ENCODE measurements at places on chromosomes 2 and 18.

DNA sequence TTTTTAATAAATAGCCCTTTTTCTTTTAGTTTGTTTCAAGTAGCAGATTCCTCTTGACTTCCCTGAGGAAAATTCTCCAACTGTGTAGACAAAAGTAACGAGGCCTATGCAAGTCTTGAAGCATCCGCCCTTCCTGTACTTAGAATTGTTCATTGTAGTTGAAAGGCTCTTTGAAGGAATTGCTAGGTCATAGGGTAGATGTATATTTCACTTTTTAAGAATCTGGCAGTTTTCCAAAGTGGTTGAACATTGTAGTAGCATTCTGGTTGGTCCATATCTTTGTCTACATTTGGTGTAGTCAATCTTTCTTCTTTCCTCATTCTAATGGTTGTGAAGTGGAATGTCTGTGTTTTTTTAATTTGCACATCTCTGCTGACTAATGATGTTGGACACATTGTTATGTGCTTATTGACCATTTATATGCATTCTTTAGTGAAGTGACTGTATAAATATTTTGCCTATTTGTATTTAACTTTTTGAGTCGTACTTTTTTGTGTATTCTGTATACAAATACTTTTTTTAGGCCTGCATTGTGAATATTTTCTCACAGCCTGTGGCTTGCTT is 5.6 kb upstream of the SERPINB11 start:
- DNase-seq, result peak; percentile 33

DNA sequence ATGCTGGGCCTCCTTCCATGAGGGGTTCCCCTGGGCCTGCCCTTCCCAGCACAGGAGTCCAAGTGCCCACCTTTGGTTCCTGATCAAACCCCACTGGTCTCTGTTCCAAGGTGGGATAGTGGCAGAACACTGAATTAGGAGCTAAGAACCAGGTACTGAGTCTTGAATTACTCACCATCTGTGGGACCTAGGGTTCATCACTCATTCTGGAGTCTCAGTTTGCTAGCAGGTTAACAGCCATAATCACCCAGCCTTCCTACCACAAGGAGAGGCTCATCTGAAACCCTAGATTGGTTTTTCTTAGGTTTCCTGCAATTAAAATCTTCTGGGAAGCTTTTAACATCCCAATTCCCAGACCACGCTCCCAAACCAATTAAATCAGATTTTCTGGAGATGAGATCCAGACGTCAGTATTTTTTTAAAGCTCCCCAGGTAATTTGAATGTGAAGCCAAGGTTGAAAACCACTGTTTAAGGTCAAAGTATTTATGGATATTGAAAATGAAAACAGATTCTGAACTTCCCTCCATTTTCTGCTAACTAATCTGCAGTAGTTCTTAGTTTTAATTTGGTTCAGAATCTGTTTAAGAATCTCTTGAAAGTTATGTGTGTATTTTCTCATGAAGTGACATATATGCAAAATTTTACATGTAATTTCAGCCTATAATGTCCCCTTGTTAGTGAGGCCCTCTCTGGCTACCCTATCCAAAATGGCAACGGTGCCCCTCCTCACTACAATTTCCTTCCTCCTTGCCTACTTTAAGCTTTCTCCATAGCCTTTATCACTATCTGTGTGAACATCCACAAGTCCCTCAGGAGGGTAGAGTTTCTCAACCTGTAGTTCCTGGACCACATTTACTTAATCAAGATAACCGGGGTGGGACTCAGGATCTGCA is 166.5 kb upstream of the CXCR4 start:
- no peak for DNase-seq

GRCh38 chr2:134550566-134551164 is 168.1 kb downstream of the TMEM163 start:
- no peak for DNase-seq

GRCh38 chr18:12768625-12769024 is 65.8 kb downstream of the PSMG2 start:
- peak; percentile 46 for DNase-seq

DNA sequence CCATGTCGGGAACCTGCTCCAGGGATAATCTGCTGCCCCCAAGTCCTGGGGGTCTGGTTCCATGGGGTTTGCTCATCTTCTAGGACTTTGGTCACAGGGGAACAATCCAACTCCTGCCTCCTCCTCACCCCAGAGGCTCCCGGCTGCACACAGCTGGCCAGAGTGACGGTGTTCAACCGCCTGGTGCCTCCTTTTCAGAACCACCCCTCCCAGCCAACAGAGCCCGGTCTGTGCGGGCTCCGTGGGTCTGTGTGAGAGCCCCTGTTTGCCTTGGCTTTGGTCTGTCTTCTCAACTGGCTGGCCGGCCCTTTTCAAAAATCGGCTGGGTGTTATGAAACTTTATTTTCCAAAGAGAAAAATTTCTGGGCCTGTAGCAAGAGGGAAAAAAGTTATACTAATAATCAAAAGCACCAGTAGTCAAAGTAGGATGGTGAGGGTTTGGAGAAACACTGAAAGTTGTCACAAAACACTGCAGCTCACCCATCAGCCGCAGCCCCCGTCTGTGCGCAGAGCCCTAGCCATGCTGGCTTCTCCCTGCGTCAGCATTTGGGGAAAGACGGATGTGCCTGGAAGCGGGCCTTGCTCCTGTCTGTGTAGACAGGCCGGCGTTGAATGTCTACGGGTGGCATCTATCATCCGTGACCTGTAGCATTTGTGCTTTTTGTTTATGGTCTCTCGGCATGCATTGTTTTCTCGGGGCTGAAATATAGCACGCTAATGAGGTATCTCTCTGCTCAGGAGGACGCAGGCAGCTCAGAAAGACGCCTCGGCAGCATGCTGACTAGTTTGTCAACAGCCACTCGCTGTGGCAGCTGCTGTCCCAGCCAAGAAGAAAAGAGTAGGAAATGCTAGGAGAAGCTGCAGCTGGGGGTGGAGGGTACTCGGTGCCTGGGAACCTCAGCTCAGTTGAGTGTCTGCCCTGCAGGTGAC is 138.6 kb downstream of the GLI2 start:
- no peak for DNase-seq

- no peak for DNase-seq
Observed at GRCh38 chr2:48865704-48866103, 110.2 kb upstream of the LHCGR start.

DNA sequence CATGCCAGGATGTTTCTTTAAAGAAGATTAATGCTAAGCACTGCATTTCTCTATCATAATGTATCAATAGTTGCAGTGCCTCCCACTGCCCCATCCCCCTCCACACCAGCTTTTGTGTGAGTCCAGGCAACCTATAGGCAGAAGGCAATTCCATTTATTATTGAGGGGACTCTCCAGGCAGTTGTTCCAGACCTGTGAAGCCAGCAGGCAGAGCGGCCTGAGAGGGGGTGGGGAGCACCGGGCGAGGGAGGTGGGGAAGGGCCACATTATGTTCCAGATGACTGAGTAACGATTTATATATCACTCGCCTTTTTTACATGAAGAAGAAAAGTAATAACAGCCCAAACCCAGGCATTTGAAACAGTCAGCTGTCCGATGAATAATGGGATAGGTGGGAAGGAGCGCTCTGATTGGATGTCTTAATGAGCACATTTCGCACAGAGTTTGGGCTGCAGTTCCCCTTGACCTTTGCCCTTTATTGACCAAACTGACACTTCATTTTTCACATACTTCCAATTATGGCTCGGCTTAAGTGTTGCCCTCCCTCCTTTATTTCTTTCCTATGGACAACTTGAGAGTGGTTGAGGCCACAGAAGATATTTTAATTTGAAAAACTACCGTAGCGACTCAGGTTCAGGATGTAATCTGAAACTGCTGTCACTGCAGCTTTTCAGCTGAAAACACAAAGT is 34.4 kb downstream of the MEIS1 start:
- no peak for DNase-seq

- DNase-seq, result no peak
Observed at GRCh38 chr2:241506793-241507429, 1.5 kb downstream of the STK25 start.

DNA sequence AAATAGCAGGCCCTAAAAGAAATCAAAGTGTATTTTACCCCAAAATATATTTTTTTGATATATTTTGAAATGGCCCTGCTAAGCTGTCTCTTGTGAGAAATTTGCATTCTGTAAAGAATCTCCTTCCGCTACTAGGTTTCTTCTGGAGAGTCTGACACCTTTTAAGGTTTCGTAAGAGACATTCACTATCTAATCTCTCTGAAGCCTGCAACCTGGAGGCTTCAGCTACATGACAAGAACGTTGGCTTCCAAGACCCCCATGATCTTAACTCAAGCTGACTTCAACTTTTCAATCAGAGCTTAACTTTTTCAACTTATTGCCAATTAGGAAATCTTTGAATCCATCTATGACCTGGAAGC is 1894.9 kb upstream of the LRRTM1 start:
- no peak for DNase-seq

DNA sequence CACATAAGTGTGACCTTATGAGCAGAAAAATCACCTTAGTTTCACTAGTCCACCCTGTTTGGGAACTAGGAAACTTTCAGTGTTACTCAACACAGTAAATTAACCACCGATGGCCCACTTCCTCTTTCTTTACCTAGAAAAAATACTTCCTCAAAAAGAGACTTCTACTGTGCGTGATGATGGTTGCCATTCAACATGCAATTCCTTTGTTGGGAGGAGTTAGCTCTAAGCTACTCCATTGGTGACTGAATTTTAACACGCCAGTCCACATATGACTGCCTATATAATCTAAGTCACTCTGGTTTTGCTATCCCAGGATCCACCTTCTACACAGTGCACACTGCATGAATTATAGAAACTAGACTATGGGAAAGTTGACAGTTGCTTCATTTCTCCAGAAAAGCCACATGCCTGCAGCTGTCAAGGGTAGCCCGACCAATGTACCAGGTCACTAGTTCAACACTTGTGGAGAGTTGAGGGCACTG is 47.8 kb upstream of the REG3G start:
- no peak for DNase-seq

DNA sequence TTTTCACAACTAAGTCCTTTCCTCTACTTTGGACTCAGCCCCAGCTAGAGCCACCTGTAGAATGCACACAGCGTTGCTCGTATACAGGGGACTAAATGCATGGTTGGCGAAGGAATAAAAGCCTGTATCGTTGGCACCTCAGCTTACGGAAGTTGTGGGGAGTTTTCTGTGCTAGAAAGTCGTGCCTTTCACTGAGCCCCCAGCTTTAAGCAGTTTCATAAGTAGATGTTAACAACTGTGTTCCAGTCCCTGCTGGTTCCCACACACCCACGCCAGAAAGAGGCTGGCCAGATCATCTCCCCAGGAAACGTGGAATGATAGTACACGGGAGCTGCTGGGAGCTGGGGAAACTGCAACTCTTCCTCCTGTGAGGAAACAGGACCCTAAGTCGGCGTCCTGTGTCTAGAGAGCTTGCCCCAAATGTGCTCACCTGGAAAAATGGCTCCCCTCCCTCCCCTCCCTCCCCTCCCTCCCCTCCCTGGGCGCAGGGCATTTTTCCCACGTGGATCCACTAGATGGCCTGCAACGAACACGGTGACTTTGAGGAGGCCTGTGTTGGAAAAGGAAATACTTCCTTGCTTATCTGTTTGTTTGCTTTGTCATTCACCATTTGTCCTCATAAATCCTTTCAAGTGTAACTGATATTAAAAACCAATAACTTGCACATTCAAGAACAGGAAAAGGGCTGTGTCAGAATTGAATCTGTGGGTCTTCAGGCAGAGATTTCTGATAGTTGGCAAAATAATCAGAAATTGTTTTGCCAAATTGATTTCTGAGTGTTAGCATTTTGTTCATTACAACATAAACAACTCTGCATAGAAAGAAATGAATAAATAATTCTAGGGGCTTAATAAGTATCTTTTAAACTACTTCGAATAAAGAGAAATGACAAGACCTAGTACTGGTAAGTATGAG is 43.9 kb upstream of the RFX8 start:
- DNase-seq, result no peak

GRCh38 chr2:234399451-234400246 is 97.2 kb downstream of the ARL4C start:
- DNase-seq, result no peak

DNA sequence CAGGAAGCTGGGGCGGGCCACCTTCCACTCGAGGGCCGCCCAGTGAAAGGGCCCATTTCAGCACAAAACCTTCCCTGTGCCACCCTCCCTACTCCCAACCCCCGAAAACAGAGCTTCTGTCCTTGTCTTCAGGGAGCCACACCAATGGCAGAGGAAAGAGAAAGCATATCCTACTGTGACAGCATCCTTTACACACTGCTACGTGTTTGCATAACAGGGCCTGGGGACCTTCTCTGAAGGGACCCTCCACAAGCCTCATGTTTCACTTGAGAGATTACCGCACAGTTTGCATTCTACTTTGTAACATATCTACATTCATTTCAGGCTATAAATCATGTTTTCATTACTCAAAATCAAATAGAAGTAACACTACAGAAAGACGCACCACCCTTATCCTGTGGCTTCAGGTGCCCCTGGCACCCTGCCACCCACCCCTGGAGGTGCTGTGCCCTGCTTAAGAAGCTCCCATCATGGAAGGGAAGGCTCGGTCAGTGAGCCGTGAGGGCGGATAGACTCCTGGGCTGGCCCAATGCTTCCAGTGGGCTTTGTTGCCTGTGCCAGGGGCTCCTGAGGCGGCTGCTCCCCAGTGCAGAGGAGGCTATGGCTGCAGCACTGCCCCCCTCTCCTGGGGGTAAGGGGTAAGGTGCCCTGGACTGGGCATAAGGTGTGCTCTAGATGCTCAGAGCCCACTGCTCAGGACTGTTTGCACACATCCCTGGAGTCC is 52.0 kb downstream of the EIPR1 start:
- DNase-seq, result no peak

- DNase-seq, result no peak
Observed at GRCh38 chr2:190867212-190867611, 13.4 kb upstream of the GLS start.

DNA sequence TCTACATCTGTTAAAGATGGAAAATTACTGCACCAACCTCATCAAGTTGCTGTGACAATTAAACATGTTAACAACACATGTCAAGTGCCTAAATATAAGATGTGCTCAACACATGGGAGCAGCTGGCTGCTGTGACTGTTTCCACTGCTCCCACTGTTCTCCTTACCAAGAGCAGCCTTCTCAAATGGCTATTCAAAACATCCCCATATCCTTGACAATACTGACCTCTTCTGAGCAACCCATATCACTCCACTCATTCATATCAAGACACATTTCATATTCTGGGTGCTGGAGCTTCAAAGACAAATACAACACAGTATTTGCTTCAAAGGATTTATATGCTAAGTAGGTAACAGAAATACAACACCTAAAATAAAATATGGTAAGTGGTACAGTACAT is 60.3 kb downstream of the PIAS2 start:
- DNase-seq, result no peak

- no peak for DNase-seq
Observed at GRCh38 chr2:11157296-11157695, 2.0 kb downstream of the SLC66A3 start.
